ENCODE measurements at places on chromosomes 12 and 14.

- no peak for DNase-seq
These were observed 176.7 kb downstream of the PTPN11 start for GRCh38 chr12:112595410-112595809.

DNA sequence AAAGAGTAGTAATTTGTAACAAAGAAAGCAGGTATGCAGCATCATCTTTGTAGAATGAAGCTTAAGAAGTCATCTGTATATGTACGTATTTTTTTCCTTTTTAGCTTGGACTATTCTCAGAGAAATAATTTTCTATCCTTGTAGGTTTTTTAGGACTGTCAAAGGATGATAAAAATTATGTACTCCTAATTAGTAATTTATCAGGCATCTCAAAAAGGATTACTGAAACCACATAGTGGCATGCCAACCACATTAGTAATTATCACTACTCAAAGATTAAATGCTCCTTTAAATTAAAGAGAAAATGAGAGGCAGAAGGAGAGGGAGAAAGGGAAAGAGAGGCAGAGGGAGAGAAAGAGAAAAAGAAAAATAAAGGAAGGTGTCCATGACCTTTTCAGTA is 17.3 kb downstream of the TTC8 start:
- DNase-seq: no peak

DNA sequence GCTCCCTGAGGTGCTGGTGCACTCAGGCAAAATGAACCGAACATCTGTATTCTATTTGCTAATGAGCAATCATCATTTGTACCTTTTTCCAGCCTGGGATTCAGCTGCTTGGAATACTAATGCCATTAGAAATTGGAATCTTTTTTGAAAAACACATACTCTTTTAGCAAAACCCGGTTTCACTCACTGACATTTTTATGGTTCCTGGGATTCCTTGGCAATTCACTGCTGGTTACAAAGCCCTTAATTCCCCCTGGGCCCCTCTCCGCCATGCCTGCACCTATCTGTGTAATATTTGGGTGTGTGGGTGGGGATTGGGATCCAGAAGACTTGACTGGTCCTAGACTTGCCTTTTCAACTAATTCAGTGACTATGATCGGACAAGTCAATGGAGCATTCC is 199.1 kb downstream of the FOXN3 start:
- no peak for DNase-seq

DNA sequence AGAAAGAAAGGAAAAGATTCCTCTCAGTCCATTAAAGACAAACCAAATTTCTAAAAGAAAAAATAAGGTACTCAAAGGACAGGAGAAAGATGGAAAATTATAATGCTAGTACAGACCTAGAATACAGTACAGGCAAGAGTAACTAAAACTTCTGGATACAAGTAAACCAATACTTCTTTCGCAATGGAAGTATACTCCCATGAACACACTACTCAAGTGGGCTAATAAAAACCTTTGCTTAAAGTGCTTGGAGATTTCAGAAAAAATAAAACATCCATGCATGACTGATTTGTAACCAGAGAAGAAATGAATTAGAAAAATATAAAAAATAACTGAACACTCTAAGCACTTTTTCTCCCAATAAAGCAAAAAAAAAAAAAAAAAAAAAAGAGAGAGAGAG is 3.5 kb downstream of the ZBTB25 start:
- no peak for DNase-seq

GRCh38 chr12:94042321-94042720 is 106.1 kb upstream of the PLXNC1 start:
- no peak for DNase-seq

GRCh38 chr12:619346-619745 is 43.9 kb downstream of the NINJ2 start:
- DNase-seq: no peak

DNA sequence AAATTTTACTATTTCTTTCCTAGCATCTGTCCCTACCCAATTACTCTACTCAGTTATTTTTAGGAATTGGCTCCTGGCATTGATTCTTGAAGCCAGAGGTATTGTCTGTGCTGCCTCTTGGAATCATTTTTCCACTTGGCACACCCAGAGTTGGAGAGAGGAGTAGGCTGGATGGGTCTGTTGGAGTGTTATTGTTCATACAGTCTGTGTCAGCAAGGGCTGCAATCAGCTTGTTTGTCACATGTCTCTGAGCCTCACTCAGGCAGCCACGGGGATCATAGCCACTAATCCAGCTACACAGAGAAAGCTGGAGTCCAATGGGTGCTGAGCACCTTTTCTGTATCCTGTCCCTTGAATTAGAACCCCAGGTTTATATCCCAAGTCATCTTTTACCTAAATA is 176.0 kb upstream of the DYRK2 start:
- DNase-seq: no peak
